ENCODE measurements at places on chromosomes 1 and 21. TPM values are rescaled to one million over a fixed set of nuclear protein-coding genes. Genes with fewer than 3 reads are reported as not detected.

GRCh38 chr1:226964068-226964425, 24.0 kb downstream of the COQ8A start:
- no peaks in the 10 kb centered on the region for H3K4me1 ChIP-seq
- H3K27ac ChIP-seq: no peak overlapping the region
- no peaks in the 10 kb centered on the region for H3K27me3 ChIP-seq
- no peaks in the 10 kb centered on the region for H3K36me3 ChIP-seq

DNA sequence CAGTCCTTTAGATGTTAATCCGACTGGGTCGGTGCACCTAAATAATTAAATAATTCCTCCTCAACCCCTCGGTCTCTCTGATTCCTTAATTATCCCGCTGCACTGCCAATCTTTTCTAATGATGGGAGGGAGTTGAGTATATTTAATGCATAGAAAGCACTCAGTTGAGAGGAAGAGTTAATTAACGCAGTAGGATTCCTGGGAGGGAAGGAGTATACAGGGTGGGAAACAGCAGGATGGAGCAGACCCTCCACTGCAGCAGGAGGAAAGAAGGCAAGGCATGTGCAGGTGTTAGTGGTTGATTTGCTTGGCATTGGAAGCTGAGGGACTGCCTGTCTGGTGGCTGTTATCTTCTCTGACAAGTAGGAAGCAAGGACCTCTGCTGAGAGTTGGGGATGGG, 9.9 kb upstream of the REN start:
- H3K36me3 ChIP-seq: no peaks in the 10 kb centered on the region
- H3K27ac ChIP-seq: no peak overlapping the region
- H3K4me1 ChIP-seq: no peaks in the 10 kb centered on the region
- no peak for DNase-seq
- no peaks in the 10 kb centered on the region for H3K27me3 ChIP-seq

GRCh38 chr1:228289996-228290881, 82.4 kb downstream of the OBSCN start:
- no peak overlapping the region for H3K27ac ChIP-seq
- H3K27me3 ChIP-seq: no peaks in the 10 kb centered on the region
- no peak overlapping the region for H3K4me3 ChIP-seq
- H3K36me3 ChIP-seq: no peaks in the 10 kb centered on the region
- H3K4me1 ChIP-seq: no peaks in the 10 kb centered on the region

DNA sequence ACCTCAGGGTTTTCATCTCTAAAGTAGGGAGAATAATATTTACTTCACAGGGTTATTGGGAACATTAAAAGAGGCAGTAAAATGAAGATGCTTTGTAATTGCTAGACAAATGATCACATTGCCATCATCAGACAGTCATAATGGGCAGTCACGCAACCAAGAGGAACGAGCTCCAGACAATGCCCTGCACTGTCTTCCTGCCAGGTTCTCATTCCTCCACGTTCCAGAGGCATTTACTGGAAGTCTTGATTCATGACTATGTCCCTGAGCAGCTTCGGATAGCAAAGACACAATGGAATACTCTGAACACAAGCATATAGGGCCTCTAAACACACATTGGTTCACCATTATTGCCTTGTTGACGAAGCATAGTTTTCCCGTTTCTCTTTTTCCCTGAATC, 389.7 kb downstream of the NTNG1 start:
- H3K36me3 ChIP-seq: no peaks in the 10 kb centered on the region
- DNase-seq: no peak
- no peak overlapping the region for H3K27ac ChIP-seq
- H3K4me3 ChIP-seq: no peak overlapping the region
- no peaks in the 10 kb centered on the region for H3K27me3 ChIP-seq
- H3K4me1 ChIP-seq: no peaks in the 10 kb centered on the region

DNA sequence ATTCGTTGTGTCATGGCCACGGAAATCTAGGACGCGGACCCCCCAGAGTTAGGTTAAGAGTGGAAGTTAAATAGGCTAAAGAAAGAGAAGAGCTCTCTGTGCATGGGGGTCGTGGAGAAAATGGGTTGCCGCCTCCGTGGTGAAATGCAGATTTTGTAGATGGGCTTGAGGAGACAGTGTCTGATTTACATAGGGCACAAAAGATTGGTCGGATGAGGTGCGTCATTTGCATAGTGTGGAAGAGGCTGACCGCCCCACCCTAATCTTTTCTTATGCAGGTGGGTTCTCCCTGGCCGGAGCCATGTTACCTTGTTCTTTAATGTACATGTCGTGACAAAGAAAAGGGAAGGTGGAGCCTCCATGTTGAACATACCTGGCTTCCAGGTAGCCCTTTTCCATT, 14.3 kb upstream of the SLC5A9 start:
- no peaks in the 10 kb centered on the region for H3K27me3 ChIP-seq
- H3K4me3 ChIP-seq: no peak overlapping the region
- H3K4me1 ChIP-seq: no peaks in the 10 kb centered on the region
- DNase-seq: no peak
- no peak overlapping the region for H3K27ac ChIP-seq

- no peak for DNase-seq
- peaks cover 56% of the 10 kb centered on the region for H3K4me1 ChIP-seq
- H3K36me3 ChIP-seq: no peaks in the 10 kb centered on the region
These were observed 8.7 kb downstream of the IER5 start for GRCh38 chr1:181097242-181097641.

DNA sequence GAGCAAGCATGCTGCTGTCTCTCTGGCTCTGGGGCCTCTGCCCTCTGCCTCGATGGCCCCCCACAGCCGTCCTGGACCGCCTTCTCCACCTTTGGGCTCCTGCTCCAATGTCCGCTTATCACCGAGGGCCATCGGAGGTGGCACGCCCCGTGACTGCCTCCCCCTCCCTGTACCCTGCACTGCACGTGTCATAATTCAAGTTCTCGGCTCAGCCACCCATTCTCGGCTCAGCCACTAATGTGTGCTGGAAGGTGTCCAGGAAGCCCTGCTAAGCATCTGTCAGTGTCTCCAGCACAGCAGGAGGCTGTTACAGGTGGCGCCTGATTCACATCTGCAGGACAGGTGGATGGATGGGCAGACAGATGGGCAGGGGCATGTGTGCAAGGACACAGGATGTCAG, 45.5 kb downstream of the TP73 start:
- no peaks in the 10 kb centered on the region for H3K4me1 ChIP-seq
- no peaks in the 10 kb centered on the region for H3K27me3 ChIP-seq
- H3K36me3 ChIP-seq: no peaks in the 10 kb centered on the region
- DNase-seq: no peak
- no peak overlapping the region for H3K27ac ChIP-seq

DNA sequence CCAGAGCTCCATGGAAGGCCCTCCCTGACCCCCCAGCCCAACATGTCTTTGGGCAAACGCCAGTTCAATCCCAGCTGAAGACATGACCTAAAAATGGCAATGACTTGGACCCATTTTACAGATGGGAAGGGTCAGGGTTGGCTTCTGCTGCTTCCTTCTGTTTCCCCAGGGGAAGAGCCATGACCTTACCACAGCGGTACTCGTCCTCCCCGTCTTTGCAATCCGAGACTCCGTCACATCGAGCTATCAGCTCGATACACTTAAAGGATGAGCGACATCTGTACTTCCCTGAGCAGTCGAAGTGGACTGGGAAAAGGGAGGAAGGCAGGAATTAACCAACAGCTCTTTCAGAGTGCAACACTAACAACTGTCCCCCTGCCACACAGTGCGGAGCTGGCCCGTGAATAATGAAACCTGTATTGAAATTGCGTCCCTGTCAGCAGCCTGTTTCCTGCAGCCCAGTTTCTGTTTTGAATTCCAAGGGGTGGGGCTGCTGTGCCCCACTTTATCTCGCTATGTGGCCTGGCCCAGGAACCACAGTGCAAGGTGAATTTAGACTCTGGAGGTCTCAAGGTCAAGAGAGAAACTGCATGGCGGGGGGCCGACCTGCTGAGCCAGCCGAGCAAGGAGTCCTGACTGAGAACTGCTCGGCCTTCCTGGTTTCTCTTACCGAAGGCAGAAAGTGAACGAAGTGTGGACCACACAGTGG, 7.0 kb downstream of the TMPRSS3 start:
- no peaks in the 10 kb centered on the region for H3K4me1 ChIP-seq
- no peak for DNase-seq
- no peak overlapping the region for H3K4me3 ChIP-seq
- no peak overlapping the region for H3K27ac ChIP-seq
- H3K36me3 ChIP-seq: no peaks in the 10 kb centered on the region

DNA sequence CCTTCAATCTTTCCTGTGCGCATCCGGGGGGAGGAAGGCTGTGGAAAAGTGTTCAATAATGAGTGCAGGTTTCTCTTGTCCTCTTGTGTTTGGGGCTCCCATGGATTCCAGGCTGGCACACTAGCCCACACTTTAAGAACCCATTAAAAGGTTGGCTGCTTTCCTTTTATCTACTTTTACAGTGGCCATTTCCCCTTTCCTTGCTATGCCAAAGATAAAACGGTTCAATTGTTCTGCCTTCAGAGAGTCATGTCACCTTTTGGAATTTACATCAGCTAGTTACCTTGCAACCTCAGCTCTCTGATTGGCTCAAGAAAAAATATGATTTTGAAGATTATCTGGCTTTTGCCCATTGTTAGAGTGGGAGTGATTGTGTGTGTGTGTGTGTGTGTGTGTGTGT, 182.3 kb downstream of the SDCCAG8 start:
- no peaks in the 10 kb centered on the region for H3K27me3 ChIP-seq
- H3K4me3 ChIP-seq: no peak overlapping the region
- H3K27ac ChIP-seq: no peak overlapping the region
- DNase-seq: no peak

GRCh38 chr1:79711001-79711431, 704.5 kb upstream of the ADGRL4 start:
- H3K4me1 ChIP-seq: no peaks in the 10 kb centered on the region
- H3K4me3 ChIP-seq: no peak overlapping the region
- H3K36me3 ChIP-seq: no peaks in the 10 kb centered on the region
- no peaks in the 10 kb centered on the region for H3K27me3 ChIP-seq
- H3K27ac ChIP-seq: no peak overlapping the region

- H3K4me3 ChIP-seq: no peak overlapping the region
- H3K27me3 ChIP-seq: no peaks in the 10 kb centered on the region
- no peaks in the 10 kb centered on the region for H3K4me1 ChIP-seq
- no peak overlapping the region for H3K27ac ChIP-seq
- DNase-seq: no peak
These were observed 709.1 kb downstream of the PTPRU start for GRCh38 chr1:29945426-29945825.

- H3K4me3 ChIP-seq: no peak overlapping the region
- H3K27ac ChIP-seq: no peak overlapping the region
- no peak for DNase-seq
- H3K27me3 ChIP-seq: no peaks in the 10 kb centered on the region
These were observed 30.9 kb downstream of the LGR6 start for GRCh38 chr1:202224453-202224852.

- H3K27ac ChIP-seq: no peak overlapping the region
- H3K36me3 ChIP-seq: no peaks in the 10 kb centered on the region
- no peak for DNase-seq
- no peak overlapping the region for H3K4me3 ChIP-seq
- H3K4me1 ChIP-seq: no peaks in the 10 kb centered on the region
These were observed 262.1 kb upstream of the FMN2 start for GRCh38 chr1:239829535-239829934.

DNA sequence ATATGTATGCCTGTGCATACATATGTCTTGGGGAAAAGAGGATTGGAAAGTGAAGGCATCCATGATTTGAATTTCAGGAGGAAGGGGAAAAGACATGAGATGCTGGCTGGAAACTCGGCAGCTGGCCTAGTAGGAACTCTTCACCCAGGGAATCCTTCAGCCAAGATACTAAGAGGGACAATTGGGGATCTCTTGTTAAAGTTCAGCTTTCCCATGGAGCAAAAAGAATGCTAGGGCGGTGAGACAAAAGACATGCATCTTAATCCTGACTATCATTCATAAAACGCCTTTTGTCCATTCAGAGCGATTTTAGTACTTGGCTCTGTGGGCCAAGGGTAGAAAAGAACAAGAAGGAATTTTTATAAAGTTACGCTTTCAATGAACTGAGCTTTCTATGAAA, 20.5 kb downstream of the PDPN start:
- H3K4me3 ChIP-seq: no peak overlapping the region

GRCh38 chr21:33894736-33895288, 20.8 kb downstream of the ATP5PO start:
- peaks cover 15% of the 10 kb centered on the region for H3K4me1 ChIP-seq
- no peaks in the 10 kb centered on the region for H3K27me3 ChIP-seq
- no peak overlapping the region for H3K4me3 ChIP-seq
- DNase-seq: peak; percentile 89
- H3K27ac ChIP-seq: peak overlapping the region; percentile 1
- no peaks in the 10 kb centered on the region for H3K36me3 ChIP-seq

DNA sequence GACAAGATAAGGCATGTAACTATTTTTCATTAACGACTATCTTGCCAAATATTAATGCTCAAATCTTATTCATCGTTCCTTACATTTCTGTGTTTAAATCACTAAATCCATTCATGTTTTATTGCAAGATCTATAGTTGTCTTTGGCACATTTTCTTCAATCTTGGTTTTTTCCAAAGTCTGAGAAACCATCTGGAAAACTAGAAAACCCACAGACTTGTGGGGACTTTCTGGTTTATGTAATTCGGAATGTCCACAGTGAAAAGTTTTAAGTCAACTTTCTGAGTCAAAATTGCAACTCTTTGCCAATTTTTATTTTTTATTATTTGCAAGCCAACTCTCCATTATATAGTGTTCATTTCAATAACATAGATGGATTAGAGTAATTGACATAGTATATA, 520.8 kb upstream of the ADAMTS5 start:
- no peaks in the 10 kb centered on the region for H3K4me1 ChIP-seq
- no peaks in the 10 kb centered on the region for H3K36me3 ChIP-seq
- H3K27ac ChIP-seq: no peak overlapping the region
- H3K4me3 ChIP-seq: no peak overlapping the region

DNA sequence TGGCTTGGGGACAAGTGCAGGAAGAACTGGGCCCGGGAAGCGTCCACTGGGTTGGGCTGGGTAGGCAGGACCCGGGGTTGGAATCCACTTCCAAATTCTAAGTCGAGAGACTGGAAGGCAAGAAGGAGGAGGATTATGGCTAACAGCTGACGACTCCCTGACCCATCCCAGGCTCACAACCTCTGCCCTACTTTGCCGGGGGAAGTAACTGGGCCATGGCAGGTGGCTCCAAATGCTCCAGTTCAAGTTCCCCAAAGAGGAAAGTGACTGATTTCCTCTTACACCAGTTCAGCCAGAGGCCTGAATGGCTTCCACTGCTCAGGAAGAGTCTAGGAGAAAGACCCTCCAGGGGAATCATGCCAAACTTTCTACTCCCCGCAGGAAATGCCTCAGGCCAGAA, 11.4 kb downstream of the EMC1 start:
- no peaks in the 10 kb centered on the region for H3K36me3 ChIP-seq
- H3K4me3 ChIP-seq: no peak overlapping the region
- no peak overlapping the region for H3K27ac ChIP-seq
- no peak for DNase-seq

- H3K36me3 ChIP-seq: no peaks in the 10 kb centered on the region
- no peak overlapping the region for H3K27ac ChIP-seq
These were observed 30.8 kb upstream of the GLIS1 start for GRCh38 chr1:53769780-53770179.

RABIF gene
- 19.1 TPM for total RNA-seq

FBLIM1 gene
- 32.8 TPM for total RNA-seq

RNF186 gene
- total RNA-seq: 0.19 TPM

S100A12 gene
- total RNA-seq: not detected

FCGR1A gene
- 5.6 TPM for total RNA-seq

RWDD3 gene
- 11.8 TPM for total RNA-seq

SUSD4 gene
- 17.7 TPM for total RNA-seq

IRF6 gene
- 19.2 TPM for total RNA-seq

OR6P1 gene
- not detected for total RNA-seq

CRNN gene
- 0.43 TPM for total RNA-seq

CTSS gene
- 7.4 TPM for total RNA-seq

MYCL gene
- total RNA-seq: 4.6 TPM
